Stimulated activated CD8-positive, alpha-beta memory T cell treated with anti-CD3 and anti-CD28 coated beads, Interleukin-15, amount 100 ng/mL, for 24 hours (primary cell): ENCODE measurements at places on chromosomes 5 and 9.

DNA sequence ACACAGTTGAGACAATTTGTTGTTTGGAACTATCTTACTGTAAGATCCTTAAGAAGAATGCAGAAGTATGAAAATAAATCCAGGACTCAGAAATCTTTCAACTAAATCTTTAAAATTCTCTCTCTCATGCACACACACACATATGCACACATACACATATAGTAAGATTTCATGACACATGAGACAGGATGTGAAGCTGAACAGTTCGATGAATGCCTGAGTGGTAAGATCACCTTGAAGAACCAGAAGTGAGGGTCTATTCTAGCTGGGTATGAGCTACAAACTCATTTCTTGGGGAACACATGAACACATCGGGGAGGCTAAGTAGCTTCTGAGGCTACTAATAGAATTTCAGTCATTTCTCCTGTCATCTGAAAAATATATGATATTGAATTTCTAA, 153.6 kb downstream of the TMC1 start:
- DNase-seq: no peak

GRCh38 chr5:130050585-130050984, 146.3 kb downstream of the CHSY3 start:
- DNase-seq: no peak

GRCh38 chr9:124312290-124313265, 54.8 kb downstream of the NEK6 start:
- no peak for DNase-seq

GRCh38 chr9:90018688-90019087, 413.9 kb downstream of the GADD45G start:
- DNase-seq: no peak

GRCh38 chr9:5922192-5922591, 31.5 kb downstream of the MLANA start:
- DNase-seq: no peak

DNA sequence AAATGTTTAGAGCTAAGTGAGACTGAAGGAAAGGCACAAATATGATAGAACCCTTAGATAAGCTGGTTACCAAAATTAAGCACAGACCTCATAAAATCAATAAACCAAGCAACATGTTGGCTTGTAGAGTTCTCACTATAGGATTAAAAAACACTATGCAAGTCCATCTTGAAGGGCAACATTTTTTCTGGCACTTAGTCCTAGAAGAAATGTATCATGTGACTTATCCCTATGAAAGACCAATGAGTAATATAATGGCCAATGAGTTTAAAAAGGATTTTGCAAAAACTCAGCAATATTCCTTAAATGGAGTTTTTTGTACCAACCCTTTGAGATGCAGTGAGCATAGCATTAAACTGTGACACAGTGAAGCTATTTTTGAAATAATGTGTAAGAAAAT, 216.3 kb upstream of the ADRA1B start:
- DNase-seq: no peak

GRCh38 chr9:127817881-127818434, 15.3 kb downstream of the FPGS start:
- no peak for DNase-seq

DNA sequence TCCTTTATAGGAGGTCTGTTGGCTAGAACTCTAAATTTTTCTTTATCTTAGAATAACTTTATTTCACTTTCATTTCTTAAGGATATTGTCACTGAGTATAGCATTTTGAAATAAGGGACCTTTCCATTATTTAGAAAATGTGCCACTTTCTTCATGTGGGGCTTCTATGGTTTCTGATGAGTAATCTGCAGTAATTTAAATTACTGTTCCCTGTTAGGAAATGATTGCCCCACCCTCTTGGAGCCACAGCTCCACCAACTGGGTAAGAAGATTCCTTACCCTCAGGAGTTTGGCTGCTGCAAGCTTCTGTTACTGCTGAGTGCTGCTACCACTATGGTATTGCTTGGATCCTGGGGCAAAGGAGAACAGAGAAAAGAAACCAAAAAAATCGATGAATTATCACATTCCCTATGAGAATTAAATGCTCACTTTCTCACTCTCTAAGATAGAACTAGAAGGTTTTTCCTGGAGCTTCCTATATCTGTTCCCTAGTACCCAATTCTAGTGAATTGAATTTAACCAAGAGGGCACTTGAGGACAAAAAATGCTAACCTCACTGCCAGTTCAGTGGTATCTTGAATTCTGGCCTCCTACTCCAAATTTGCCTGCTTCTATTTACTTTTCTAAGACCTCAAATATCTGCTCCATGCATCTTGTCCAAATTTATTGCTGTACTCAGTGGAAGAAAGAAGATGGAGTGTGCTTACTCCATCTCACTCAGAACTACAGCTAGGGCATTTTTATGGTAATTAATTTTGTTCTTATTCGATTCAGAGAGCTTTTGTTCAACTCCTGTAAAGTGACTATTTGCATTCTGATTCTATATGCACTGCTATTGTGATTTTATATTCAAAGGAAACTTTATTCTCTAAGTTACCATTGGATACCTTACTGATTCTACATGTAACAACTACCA, 2111.3 kb downstream of the MAT2B start:
- DNase-seq: no peak
